Type B pancreatic cell (in vitro differentiated cells): ENCODE measurements at places on chromosomes 6 and 20. TPM values are rescaled to one million over a fixed set of nuclear protein-coding genes. Genes with fewer than 3 reads are reported as not detected.

The PREX1 gene
- total RNA-seq, result 0.71 and 20.8 TPM in 2 replicates

- DNase-seq, result peak; percentile 64
- H3K27ac ChIP-seq, result no peak overlapping the region
- no peak overlapping the region for H3K4me3 ChIP-seq
- H3K36me3 ChIP-seq, result no peaks in the 10 kb centered on the region
- H3K4me1 ChIP-seq, result no peaks in the 10 kb centered on the region
- no peaks in the 10 kb centered on the region for H3K27me3 ChIP-seq
Measured at GRCh38 chr6:170056278-170056711, 234.6 kb downstream of the DLL1 start.

GRCh38 chr6:43096451-43097097 lies 20.5 kb downstream of the PTK7 start:
- peak overlapping the region; percentile 94 for H3K27ac ChIP-seq
- H3K36me3 ChIP-seq, result peaks cover 3% of the 10 kb centered on the region
- H3K4me1 ChIP-seq, result peaks cover 54% of the 10 kb centered on the region
- H3K27me3 ChIP-seq, result no peaks in the 10 kb centered on the region
- peak overlapping the region; percentile 78 for H3K4me3 ChIP-seq
- no peak for DNase-seq

DNA sequence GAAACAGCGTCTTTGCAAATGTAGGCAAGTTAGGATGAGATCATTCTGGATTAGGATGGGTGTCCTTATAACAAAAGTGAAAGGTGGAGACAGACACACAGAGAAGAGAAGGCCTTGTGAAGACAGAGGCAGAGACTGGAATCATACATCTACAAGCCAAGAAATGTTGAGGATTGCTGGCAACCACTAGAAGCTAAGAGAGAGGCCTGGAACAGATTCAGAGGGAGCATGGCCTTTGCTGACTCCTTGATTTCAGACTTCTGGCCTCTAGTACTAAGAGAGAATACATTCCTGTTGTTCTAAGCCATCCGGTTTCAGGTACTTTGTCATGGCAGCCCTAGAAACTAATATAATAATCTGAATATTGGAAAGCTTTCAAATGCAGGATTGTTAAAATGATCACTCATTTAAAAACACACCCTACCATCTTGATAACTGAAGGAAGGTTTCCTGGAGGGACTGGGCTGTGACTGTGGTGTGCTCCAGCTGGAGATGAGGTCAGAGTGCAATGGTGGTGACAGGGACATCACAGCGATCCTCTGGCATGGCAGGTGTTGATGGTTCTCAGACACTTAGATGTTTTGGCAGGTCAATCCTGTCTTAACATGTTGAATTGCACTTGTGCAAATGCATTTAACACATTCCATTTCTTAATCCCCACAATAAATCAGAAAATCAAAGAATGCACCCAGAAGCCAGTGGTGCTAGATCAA lies 25.1 kb downstream of the CD83 start:
- no peak for DNase-seq
- no peaks in the 10 kb centered on the region for H3K36me3 ChIP-seq
- H3K4me3 ChIP-seq, result no peak overlapping the region
- H3K27ac ChIP-seq, result no peak overlapping the region
- peaks cover 22% of the 10 kb centered on the region for H3K4me1 ChIP-seq

DNA sequence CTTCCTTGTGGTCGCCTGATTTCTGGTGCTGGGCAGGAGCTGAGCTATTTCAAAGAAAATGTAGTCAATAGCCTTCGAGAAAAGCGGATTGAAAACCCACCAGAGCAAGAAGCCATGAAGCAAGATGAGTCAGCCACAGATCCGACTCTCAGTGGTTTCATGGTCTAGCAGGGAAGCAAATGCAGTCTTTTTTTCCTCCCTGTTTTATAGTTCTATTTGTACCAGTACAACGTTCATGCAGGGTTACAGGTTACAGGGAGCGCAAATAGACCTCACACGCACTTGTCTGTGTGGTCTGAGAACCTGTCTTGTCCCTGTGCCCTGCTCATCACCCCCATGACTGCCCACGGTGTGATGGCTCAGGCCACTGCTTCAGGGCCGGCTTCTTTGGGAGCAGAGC lies 309.8 kb upstream of the SUPT3H start:
- no peak overlapping the region for H3K4me3 ChIP-seq
- H3K27ac ChIP-seq, result no peak overlapping the region
- no peaks in the 10 kb centered on the region for H3K27me3 ChIP-seq
- no peak for DNase-seq
- no peaks in the 10 kb centered on the region for H3K4me1 ChIP-seq
- H3K36me3 ChIP-seq, result no peaks in the 10 kb centered on the region

DNA sequence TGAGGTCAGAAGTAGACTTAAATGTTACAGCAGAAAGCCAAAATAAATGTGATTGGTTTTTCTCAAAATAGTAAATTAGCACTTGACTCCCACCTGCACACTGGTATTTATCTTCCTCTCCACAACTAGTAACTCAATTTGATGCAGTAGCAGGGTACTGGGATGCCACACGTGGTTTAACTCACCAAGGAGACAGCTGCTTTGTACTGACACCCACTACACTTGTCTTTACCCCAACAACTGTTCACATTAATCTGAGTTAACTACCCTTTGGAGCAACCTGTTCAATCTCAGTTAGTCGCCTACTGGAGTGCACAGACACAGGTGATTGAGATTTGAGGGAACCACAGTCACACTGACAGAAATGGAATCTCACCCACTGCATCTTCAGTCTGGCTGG lies 242.1 kb downstream of the PRKN start:
- H3K27me3 ChIP-seq, result no peaks in the 10 kb centered on the region
- no peak overlapping the region for H3K4me3 ChIP-seq
- no peaks in the 10 kb centered on the region for H3K36me3 ChIP-seq

DNA sequence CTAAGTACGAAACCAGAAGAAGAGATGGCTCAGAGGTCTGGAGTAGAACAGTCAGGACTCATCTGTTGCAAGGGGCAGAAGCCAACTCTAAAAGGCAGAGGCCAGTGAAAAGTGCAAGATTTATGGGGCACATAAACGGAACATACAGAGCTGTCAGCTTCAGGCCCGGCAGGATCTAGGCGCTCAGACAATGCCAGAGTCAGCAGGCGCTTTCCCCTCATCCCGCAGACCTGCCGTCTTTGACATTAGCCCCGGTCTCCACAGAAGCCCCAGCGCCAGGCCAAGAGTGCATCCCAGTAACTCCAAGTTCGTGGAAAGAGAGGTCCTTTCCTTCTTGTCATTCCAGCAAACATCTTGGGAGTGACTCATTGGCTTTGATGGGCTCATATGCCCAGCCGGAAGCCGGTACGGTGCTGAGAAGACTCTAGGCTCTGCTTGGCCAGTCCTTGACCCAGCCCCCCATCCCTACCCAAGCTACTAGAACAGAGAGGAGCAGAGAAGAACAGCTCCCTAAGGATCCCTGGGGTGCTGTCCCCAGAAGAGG lies 260.9 kb downstream of the TAF4 start:
- H3K4me3 ChIP-seq, result no peak overlapping the region
- H3K4me1 ChIP-seq, result peaks cover 14% of the 10 kb centered on the region
- no peak for DNase-seq
- peaks cover 17% of the 10 kb centered on the region for H3K27me3 ChIP-seq

DNA sequence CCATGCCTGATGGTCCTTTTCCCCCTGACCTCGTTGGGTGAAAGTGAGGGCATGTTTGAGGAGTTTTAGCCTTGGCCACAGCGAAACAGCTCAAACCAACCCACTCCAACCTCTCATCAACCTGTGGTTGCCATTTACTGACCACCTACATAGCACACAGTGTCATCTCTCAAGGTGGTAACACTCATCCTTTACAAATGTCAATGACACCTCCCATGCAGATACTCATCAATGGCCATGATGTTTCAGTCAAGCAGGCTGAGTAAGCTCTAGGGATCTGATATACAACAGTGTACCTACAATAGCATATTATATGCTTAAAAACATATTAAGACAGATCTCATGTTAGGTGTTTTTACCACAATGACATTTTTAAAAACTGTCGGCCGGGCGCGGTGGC lies 9.3 kb downstream of the RRAGD start:
- no peak overlapping the region for H3K4me3 ChIP-seq
- H3K36me3 ChIP-seq, result peaks cover 4% of the 10 kb centered on the region
- H3K4me1 ChIP-seq, result peaks cover 8% of the 10 kb centered on the region
- no peak for DNase-seq

The MOG gene
- not detected in 2 replicates for total RNA-seq

DNA sequence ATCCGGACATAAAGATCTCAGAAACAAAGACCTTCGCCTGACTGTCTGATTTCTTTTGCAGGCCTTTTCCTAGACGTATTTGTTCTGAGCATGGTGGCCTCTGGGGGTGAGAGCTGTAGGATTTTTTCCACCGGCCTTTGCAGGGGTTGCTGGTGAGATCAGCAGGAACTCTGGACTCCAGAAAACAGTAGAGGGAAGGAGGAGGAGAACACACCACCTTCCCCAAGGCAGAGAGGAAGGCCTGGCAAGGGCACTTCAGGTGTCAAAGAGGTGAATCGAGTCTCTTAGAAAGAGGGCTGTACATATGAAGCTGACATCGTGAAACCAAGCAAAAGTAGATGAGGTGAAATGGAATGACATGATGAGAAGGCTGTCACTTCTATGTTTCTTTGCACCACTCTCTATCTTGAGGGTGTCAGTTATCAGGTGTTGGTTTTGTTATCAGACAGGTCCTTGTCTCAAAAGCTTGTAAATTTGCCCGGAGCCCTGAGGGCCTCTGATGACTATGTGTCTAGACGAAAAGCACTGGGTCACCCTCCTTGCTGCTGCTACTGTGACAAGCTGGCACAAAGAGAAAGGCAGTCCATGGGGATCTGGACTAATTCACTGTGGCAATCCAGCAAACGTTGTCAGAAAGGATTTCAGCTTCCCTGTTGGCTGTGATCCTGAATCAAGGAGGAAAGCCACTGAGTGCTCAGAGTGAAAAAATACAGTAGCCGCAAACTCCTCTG lies 91.3 kb upstream of the MAP3K7 start:
- no peaks in the 10 kb centered on the region for H3K36me3 ChIP-seq
- H3K4me1 ChIP-seq, result peaks cover 4% of the 10 kb centered on the region
- DNase-seq, result no peak

- peaks cover 12% of the 10 kb centered on the region for H3K4me1 ChIP-seq
- no peaks in the 10 kb centered on the region for H3K27me3 ChIP-seq
- no peak for DNase-seq
- H3K4me3 ChIP-seq, result no peak overlapping the region
Measured at GRCh38 chr6:153476243-153476642, 345.2 kb upstream of the RGS17 start.

GRCh38 chr6:34316431-34317171 lies 67.8 kb upstream of the SMIM29 start:
- H3K4me1 ChIP-seq, result peaks cover 53% of the 10 kb centered on the region
- H3K27me3 ChIP-seq, result no peaks in the 10 kb centered on the region
- H3K36me3 ChIP-seq, result peaks cover 10% of the 10 kb centered on the region
- H3K4me3 ChIP-seq, result no peak overlapping the region
- H3K27ac ChIP-seq, result peak overlapping the region; percentile 56

DNA sequence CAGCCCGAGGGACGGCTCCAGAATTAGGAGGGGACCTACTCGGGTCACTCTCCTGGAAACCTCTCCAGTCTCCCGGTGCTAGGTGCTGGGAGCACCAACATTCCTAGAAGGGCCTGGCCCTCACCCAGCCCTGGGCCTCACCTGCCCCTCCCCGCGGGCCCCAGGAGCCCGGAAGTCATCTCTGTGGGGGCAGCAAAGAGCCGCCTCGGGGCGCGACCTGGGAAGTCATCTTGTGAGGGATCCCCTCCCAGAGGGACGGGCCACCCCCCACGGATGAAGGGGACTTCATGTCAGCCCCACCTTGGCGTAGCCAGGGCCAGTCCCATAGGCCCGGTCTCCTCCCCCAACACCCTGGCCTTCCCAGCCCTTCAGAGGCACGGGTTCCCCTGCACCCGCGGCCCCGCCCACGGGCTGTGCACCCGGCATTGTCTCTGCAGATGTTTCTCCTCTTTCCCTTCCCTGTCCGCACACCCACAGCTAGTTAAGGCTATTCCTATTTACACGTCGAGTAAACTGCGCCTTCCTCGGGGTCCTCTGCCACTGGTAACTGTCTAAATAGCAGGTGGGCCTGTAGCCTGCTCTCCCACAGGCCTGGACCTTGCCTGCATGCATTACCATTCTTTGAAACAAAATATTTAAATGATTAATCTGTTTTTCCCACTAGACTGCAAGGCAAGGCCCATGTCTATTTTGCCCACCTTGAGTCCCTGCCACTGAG lies 896 bp upstream of the RNASET2 start:
- peak overlapping the region; percentile 90 for H3K4me3 ChIP-seq
- H3K27me3 ChIP-seq, result peaks cover 5% of the 10 kb centered on the region
- no peak for DNase-seq
- H3K36me3 ChIP-seq, result no peaks in the 10 kb centered on the region
- H3K27ac ChIP-seq, result peak overlapping the region; percentile 65

- no peaks in the 10 kb centered on the region for H3K4me1 ChIP-seq
- no peak overlapping the region for H3K4me3 ChIP-seq
- no peak overlapping the region for H3K27ac ChIP-seq
- H3K36me3 ChIP-seq, result peaks cover 3% of the 10 kb centered on the region
- no peak for DNase-seq
- no peaks in the 10 kb centered on the region for H3K27me3 ChIP-seq
Measured at GRCh38 chr6:38599261-38599660, 40.5 kb downstream of the BTBD9 start.

- peak overlapping the region; percentile 2 for H3K27ac ChIP-seq
- no peaks in the 10 kb centered on the region for H3K27me3 ChIP-seq
- no peak overlapping the region for H3K4me3 ChIP-seq
- no peak for DNase-seq
- H3K4me1 ChIP-seq, result peaks cover 18% of the 10 kb centered on the region
- no peaks in the 10 kb centered on the region for H3K36me3 ChIP-seq
Measured at GRCh38 chr6:87723170-87724078, 21.4 kb upstream of the AKIRIN2 start.
